ENCODE measurements at places on chromosomes 2 and 18.

GRCh38 chr2:171855401-171855800 is 38.6 kb downstream of the SLC25A12 start:
- no peak overlapping the region for H3K4me3 ChIP-seq
- H3K27me3 ChIP-seq: no peaks in the 10 kb centered on the region
- no peaks in the 10 kb centered on the region for H3K4me1 ChIP-seq
- H3K27ac ChIP-seq: no peak overlapping the region
- H3K36me3 ChIP-seq: peaks cover 17% of the 10 kb centered on the region
- DNase-seq: no peak

DNA sequence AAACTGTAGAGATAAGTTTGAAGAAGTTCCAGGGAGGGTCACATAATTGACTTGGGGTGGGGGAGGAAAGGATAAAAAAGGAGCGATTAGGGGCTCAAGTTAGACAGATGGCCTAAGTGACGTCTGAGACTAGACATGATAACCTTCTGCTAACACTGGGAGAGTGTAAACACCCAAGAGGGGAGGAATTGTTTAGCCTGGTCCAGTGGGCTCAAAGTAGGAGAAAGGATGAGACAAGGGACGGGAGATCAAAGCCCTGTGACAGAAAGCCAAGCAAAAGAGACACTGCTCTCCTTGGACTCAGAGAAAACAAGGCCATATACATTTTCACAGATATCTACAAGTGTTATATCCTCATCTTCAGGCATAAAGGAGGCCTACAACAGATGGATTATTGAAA is 45.5 kb upstream of the IHH start:
- no peak overlapping the region for H3K4me3 ChIP-seq
- no peaks in the 10 kb centered on the region for H3K36me3 ChIP-seq
- DNase-seq: no peak
- no peaks in the 10 kb centered on the region for H3K27me3 ChIP-seq
- no peak overlapping the region for H3K27ac ChIP-seq

- no peaks in the 10 kb centered on the region for H3K36me3 ChIP-seq
- H3K4me1 ChIP-seq: no peaks in the 10 kb centered on the region
- H3K27me3 ChIP-seq: no peaks in the 10 kb centered on the region
- no peak overlapping the region for H3K4me3 ChIP-seq
- no peak overlapping the region for H3K27ac ChIP-seq
These were observed 353.8 kb downstream of the RND3 start for GRCh38 chr2:150133623-150134022.

DNA sequence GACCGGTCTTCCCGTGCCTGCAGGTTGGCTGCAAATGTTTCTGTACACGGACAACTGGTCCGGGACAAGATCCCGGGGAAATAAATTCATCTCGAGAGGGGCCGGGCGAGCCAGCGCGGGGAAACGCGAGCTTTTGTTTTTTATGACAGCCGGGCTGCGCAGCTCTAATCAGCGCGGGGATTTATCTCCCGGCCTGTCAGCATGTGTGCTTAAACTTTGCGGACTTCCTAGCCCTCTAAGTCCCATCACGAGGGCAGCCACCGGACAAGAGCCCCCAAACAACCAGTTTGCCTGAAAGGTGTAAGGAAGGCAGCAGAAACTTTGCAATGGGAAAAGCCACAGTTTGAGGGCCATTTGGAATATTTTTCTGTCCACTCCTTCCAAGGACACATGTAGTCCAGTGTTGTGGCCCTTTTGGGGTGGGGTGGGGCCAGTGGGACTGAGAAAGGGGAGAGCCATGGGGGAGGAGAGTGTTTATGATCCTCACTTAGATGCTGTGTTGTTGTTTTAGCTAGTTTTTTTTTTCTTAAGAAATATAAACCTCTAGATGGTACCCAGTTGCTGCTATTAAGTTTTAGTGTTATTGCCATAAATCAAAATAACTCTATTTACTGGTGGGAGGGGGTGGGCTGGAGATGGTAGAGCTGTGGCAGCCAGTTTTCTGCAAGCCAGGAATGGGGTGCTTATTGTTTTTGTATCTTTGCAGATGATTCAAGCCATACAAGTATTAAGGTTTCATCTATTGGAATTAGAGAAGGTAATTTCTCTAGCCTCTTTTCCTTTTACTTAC is 6.0 kb downstream of the MEIS1 start:
- no peaks in the 10 kb centered on the region for H3K27me3 ChIP-seq
- peak overlapping the region; percentile 99 for H3K27ac ChIP-seq
- peak overlapping the region; percentile 82 for H3K4me3 ChIP-seq
- H3K4me1 ChIP-seq: no peaks in the 10 kb centered on the region

DNA sequence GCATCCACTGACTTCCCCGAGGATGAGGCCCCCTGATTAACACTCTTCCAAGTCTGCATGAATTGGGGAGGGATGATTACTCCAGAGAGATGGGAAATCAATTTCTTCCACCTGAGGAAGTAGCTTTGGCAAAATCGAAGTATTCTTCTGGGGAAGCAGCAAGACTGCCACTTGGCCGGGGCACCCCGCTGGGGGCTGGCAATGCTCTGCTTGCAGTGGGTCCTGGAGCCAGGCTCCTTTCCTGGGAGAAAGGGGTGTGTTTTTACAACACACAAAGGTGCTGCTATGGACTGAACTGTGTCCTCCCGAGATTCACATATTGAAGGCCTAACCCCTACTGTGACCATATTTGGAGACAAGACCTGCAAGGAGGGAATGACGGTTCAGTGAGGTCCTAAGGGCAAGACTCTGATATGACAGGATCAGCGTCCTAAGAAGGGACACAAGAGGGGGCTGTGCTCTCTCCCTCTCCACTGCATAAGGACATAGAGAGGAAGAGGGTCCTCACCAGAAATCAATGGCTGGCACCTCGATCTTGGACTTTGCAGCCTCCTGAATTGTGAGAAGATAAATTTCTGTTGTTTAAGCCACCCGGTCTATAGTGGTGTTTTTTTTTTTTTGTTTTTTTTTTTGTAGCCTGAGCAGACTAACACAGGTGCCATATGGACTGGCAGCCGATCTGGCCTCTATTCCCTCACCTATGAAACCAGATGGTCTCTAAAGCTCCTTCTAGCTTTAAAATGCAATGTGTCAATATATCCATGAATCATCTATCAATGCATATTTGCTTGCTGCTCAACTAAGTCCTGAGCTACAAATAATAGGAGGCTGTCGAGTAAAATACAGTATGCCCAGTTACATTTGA is 3.6 kb upstream of the SMARCAL1 start:
- H3K27ac ChIP-seq: no peak overlapping the region
- H3K4me1 ChIP-seq: no peaks in the 10 kb centered on the region
- H3K27me3 ChIP-seq: no peaks in the 10 kb centered on the region
- no peak overlapping the region for H3K4me3 ChIP-seq

- no peak for DNase-seq
- no peak overlapping the region for H3K27ac ChIP-seq
- H3K36me3 ChIP-seq: no peaks in the 10 kb centered on the region
- peaks cover 6% of the 10 kb centered on the region for H3K4me1 ChIP-seq
These were observed 51.4 kb downstream of the TMEM178A start for GRCh38 chr2:39717067-39717466.

- no peak overlapping the region for H3K4me3 ChIP-seq
- no peak for DNase-seq
- H3K36me3 ChIP-seq: no peaks in the 10 kb centered on the region
- no peaks in the 10 kb centered on the region for H3K4me1 ChIP-seq
These were observed 270.8 kb upstream of the NT5C1B start for GRCh38 chr2:18860179-18860578.

GRCh38 chr18:28459587-28459986 is 282.7 kb upstream of the CDH2 start:
- H3K4me3 ChIP-seq: no peak overlapping the region
- H3K36me3 ChIP-seq: no peaks in the 10 kb centered on the region
- no peaks in the 10 kb centered on the region for H3K4me1 ChIP-seq
- H3K27ac ChIP-seq: no peak overlapping the region
- no peak for DNase-seq
- H3K27me3 ChIP-seq: no peaks in the 10 kb centered on the region

DNA sequence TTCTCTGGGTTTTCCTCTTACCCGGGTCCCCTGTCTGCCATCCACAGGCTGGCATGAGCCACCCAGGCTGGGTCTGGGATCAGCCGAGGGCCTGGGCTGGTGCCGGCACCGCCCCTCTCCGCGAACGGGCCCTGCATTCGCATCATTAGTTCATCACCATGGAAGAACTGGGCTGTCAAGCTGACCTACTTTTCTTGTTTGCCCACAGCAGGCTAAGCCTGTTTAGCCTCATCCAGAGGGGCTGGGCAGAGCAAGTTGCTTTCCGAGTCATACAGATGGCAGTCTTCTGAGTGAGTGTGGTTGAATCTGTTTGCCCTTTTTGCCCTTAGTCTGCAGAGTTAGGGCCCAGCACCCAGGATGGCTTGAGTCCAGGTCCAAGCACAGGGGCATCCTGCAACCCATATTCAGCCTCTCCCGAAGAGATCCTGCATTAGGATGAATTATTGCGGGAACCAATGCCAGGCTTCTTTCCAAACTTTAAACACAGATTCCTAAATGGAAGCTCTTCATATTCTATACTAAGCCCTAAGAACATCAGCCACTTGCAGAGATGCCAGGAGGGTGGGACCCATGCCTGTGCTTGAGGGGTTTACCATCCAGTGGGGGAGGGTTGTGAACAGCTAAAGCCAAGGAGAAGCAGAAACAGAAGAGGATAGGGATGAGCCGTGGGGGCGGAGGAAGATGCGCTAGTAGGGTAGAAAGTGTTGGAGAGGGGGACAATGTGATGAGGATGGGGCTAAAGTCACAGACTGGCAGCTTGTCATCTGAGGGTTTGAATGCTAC is 68.0 kb downstream of the NPAS2 start:
- no peaks in the 10 kb centered on the region for H3K4me1 ChIP-seq
- no peak overlapping the region for H3K27ac ChIP-seq
- no peak overlapping the region for H3K4me3 ChIP-seq
- no peaks in the 10 kb centered on the region for H3K27me3 ChIP-seq
- DNase-seq: no peak

DNA sequence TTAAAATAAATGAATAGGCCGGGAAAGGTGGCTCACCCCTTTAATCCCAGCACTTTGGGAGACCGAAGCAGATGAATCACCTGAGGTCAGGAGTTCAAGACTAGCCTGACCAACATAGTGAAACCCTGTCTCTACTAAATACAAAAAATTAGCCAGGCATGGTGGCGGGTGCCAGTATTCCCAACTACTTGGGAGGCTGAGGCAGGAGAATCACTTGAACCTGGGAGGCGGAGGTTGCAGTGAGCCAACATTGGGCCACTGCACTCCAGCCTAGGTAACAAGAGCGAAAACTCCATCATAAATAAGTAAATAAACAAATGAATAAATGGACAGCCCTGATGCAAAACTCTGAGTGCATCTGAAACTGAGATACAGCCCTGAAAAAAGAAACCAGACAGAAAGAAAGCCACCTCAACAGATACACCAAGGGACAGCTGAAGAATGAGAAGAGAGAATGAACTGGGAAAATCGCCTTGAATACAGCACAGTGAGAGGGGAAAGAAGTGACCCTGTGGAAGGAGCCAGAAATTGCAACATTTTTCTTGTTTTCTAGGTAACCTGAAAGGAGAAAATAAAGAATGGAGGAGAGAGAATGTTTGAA is 64.4 kb downstream of the TRABD2A start:
- DNase-seq: no peak
- H3K36me3 ChIP-seq: no peaks in the 10 kb centered on the region
- H3K27ac ChIP-seq: no peak overlapping the region
- no peak overlapping the region for H3K4me3 ChIP-seq

- H3K27me3 ChIP-seq: no peaks in the 10 kb centered on the region
- H3K4me3 ChIP-seq: no peak overlapping the region
- no peaks in the 10 kb centered on the region for H3K4me1 ChIP-seq
- no peak overlapping the region for H3K27ac ChIP-seq
- DNase-seq: no peak
These were observed 266.0 kb downstream of the SH3BP4 start for GRCh38 chr2:235217846-235218245.

DNA sequence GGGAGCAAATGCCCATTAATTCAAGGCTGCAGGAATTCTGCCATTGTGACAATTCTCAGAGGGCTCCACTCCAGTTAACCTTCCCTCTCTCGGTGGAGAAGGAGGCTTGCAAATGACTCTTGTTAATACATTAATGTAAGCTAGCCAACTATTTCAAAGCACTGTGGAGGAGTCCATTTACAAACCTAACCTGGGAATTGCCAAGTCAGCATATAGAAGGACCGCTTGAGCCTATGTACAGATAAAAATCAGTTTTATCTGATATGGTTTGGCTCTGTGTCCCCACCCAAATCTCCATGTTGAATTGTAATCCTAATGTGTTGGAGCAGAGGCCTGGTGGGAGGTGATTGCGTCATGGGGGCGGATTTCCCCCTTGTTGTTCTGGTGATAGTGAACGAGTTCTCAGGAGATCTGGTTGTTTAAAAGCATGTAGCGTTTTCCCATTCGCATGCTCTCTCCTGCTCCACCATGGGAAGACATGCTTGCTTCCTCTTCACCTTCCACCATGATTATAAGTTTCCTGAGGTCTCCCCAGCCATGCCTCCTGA is 366.7 kb downstream of the LRATD1 start:
- H3K36me3 ChIP-seq: no peaks in the 10 kb centered on the region
- no peak for DNase-seq
- H3K27ac ChIP-seq: no peak overlapping the region
- H3K4me3 ChIP-seq: no peak overlapping the region
- H3K27me3 ChIP-seq: no peaks in the 10 kb centered on the region

DNA sequence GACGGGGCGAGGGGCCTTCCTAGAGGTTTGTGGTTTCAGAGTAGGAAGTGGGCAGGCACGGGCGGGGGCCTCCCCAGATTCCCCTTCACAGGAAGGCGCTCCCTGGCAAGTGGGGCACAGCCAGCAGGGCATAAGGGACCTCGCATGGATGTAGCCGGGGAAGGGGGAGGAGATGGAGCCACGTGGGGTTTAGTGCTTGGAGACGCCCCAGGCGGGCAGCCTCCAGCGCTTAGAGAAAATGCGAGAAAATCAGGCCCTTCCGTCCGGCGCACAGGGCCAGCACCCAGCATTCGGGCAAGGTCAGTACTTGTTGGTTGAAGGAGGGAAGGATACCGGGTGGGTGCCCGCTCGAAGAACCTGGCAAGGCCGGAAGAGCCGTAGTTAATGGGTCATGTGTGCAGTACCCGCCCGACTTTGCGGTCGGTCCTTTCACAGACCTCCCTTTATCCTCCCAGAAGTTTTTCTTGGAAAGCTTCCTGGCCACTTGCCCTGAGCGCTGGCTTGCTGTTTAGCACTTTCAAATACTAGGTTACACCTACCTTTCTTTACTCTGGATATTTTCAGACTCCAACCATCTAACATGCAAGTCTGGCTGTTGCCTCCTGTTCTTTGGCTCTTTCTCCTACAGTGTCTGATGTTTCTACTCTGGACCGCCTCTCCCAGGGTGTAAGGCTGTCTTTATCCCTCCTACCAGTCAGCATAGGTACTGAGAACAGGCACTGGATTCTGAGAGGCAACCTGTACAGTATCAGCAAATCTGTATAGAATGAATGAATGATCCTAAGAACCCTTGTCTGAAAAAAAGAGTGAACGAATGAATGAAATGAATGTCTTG is 78.1 kb downstream of the CIB4 start:
- peaks cover 14% of the 10 kb centered on the region for H3K4me1 ChIP-seq
- H3K27ac ChIP-seq: no peak overlapping the region
- H3K27me3 ChIP-seq: no peaks in the 10 kb centered on the region
- no peaks in the 10 kb centered on the region for H3K36me3 ChIP-seq
- DNase-seq: no peak

GRCh38 chr2:224638301-224638823 is 53.2 kb upstream of the CUL3 start:
- H3K27ac ChIP-seq: no peak overlapping the region
- DNase-seq: no peak
- H3K4me1 ChIP-seq: no peaks in the 10 kb centered on the region

GRCh38 chr2:172087780-172088244 is 2.5 kb downstream of the DLX1 start:
- no peaks in the 10 kb centered on the region for H3K36me3 ChIP-seq
- no peak overlapping the region for H3K4me3 ChIP-seq
- H3K27me3 ChIP-seq: peaks cover 62% of the 10 kb centered on the region

GRCh38 chr2:45773909-45774308 is 122.4 kb downstream of the PRKCE start:
- no peak overlapping the region for H3K4me3 ChIP-seq
- no peaks in the 10 kb centered on the region for H3K36me3 ChIP-seq
- no peak for DNase-seq
- no peaks in the 10 kb centered on the region for H3K27me3 ChIP-seq
- peaks cover 5% of the 10 kb centered on the region for H3K4me1 ChIP-seq

Data from ascending aorta (tissue), 2 donors.